ENCODE measurements at places on chromosomes 12 and 14. TPM values are rescaled to one million over a fixed set of nuclear protein-coding genes. Genes with fewer than 3 reads are reported as not detected.

RD3L gene
- total RNA-seq: not detected

NOS1 gene
- 0.03 TPM for total RNA-seq

CLEC4E gene
- not detected for total RNA-seq

ANKRD13A gene
- 61.4 TPM for total RNA-seq

FITM1 gene
- not detected for total RNA-seq

KRT73 gene
- not detected for total RNA-seq

AKAP6 gene
- 2.1 TPM for total RNA-seq

TAS2R43 gene
- 1.9 TPM for total RNA-seq

COCH gene
- 0.58 TPM for total RNA-seq

IL26 gene
- 66.8 TPM for total RNA-seq

KCNC2 gene
- total RNA-seq: not detected

GALNT9 gene
- not detected for total RNA-seq

GZMH gene
- total RNA-seq: 3.7 TPM

LTA4H gene
- 127 TPM for total RNA-seq

NGB gene
- not detected for total RNA-seq

CLEC7A gene
- total RNA-seq: not detected

PMCH gene
- 0.71 TPM for total RNA-seq

FAIM2 gene
- total RNA-seq: 1.6 TPM

CCDC175 gene
- total RNA-seq: not detected

C1S gene
- total RNA-seq: 6.9 TPM

IL31 gene
- total RNA-seq: not detected

TAS2R13 gene
- total RNA-seq: 1.2 TPM

BMP4 gene
- 0.16 TPM for total RNA-seq

PAPLN gene
- total RNA-seq: 0.19 TPM

ASCL1 gene
- total RNA-seq: not detected

KRT5 gene
- total RNA-seq: not detected

SIRT4 gene
- 4.1 TPM for total RNA-seq

OTX2 gene
- not detected for total RNA-seq

TSHR gene
- total RNA-seq: 0.50 TPM

SDR9C7 gene
- total RNA-seq: not detected

ANKS1B gene
- 1.8 TPM for total RNA-seq

SYT1 gene
- not detected for total RNA-seq

FSCB gene
- not detected for total RNA-seq

ZFYVE1 gene
- 18.7 TPM for total RNA-seq

E2F7 gene
- 13.6 TPM for total RNA-seq

EFS gene
- total RNA-seq: not detected

SMARCC2 gene
- total RNA-seq: 114 TPM

KLHL33 gene
- total RNA-seq: 0.11 TPM

B3GNT4 gene
- total RNA-seq: 5.3 TPM

GNB3 gene
- total RNA-seq: 0.66 TPM

KLRB1 gene
- 6.8 TPM for total RNA-seq

EXOC3L4 gene
- not detected for total RNA-seq

PTPRR gene
- not detected for total RNA-seq

LALBA gene
- not detected for total RNA-seq

SLC8A3 gene
- total RNA-seq: 2.0 TPM

FBXO33 gene
- 19.1 TPM for total RNA-seq

PLA2G1B gene
- not detected for total RNA-seq

GLIPR1L1 gene
- not detected for total RNA-seq
